ENCODE measurements at places on chromosomes 1 and 21. TPM values are rescaled to one million over a fixed set of nuclear protein-coding genes. Genes with fewer than 3 reads are reported as not detected.

Gene OLIG1
- not detected for total RNA-seq

Gene GNG4
- 0.09 TPM for total RNA-seq

Gene OR14K1
- total RNA-seq: not detected

Gene PROK1
- total RNA-seq: not detected

Gene C4BPA
- not detected for total RNA-seq

Gene HTR1D
- total RNA-seq: not detected

Gene ADSS2
- 25.9 TPM for total RNA-seq

Gene DCST2
- not detected for total RNA-seq

Gene AMY1C
- total RNA-seq: not detected

Gene SYNC
- total RNA-seq: 80.6 TPM

Gene YRDC
- total RNA-seq: 14.0 TPM

Gene FCN3
- not detected for total RNA-seq

Gene ENAH
- 25.1 TPM for total RNA-seq

Gene LCE1D
- total RNA-seq: not detected

Gene LEPROT
- 67.6 TPM for total RNA-seq

Gene ALG14
- total RNA-seq: 0.94 TPM

Gene PPFIA4
- 2.4 TPM for total RNA-seq

Gene S100A11
- total RNA-seq: 784 TPM

Data from pericardium fibroblast (primary cell).